Left ventricle myocardium superior (tissue), 1 donor: ENCODE measurements at places on chromosomes 3 and 15. TPM values are rescaled to one million over a fixed set of nuclear protein-coding genes. Genes with fewer than 3 reads are reported as not detected.

DNA sequence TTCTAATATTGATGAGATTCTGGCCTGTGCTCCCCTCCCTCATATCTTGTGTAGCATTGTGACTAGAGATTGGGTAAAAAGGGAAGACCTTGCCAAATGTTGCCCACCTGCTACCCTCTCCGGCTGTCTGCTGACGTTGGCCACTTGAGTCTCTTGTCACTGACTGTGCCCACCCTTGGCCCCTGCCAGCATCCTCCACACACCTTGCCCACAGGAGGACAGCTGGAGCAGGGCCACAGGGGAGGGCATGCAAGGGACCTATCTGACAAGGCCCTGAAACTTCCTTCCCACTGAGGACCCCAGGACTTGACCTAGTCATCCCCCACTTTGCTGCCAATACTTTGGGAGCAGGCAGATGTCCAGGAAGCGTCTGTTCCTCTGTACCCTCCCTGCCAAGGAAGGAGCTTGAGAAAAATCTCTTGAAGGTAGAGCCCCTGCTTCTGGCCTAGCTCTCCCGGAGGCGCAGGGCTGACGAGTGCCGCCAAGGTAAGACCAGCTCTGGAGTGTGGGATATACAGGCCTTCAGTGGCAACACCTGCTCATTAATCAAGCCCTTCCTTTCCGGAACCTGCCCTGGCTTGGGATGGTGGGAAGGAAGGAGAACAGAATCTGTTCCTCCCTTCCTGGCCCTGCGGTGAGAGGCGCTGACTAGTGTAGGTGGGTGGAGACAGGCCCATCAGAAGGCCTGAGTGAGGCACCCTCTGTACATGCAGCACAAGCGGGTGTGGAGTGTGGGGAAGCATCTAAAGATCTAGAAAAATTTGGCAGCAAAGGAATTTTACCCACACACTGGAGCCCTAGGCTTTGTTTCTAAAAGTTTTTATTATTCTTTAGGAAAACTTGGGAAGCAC lies 4.9 kb upstream of the PAK6 start:
- DNase-seq = no peak

- no peak for DNase-seq
Measured at GRCh38 chr3:5498981-5499380, 311.5 kb downstream of the EDEM1 start.

DNA sequence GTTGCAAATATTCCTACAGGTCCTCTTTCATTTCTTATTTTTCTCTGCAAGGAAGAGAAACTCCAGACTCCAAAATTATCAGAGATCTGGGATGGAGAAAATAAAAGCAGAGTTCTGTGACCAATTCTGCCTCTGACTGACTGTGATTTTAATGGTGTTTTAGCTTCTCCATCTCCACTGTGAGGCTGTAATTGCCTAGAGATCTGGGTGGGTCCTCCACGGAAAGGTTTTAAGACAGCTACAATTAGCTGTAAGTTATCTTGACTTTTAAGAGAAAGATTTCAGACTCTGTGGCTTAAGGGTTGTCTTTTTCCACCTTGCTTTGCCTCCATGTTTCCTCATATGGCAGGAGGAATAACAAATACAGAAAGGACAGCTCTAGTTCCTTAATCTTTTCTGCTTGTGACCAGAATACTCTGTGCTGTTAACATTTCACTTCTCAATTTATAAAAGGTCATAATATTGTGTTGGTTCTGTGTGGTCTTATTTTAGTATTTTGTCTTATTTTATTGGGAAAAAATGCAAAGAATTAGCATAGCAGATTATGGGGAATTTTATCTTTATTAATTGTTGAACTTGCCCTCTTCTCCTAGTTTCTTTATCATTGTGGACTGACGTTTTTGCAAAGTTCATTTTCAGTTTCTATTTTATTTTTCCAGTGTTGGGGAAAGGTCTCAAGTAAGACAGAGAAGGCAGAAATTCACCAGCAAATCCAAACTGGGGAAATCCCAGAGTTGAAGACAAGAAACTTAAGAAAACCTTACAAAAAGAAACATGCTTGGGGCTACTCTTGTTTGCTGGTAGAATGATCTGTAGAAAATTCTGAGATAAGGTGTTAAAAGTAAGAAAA lies 157.9 kb downstream of the RAP2B start:
- DNase-seq = no peak

DNA sequence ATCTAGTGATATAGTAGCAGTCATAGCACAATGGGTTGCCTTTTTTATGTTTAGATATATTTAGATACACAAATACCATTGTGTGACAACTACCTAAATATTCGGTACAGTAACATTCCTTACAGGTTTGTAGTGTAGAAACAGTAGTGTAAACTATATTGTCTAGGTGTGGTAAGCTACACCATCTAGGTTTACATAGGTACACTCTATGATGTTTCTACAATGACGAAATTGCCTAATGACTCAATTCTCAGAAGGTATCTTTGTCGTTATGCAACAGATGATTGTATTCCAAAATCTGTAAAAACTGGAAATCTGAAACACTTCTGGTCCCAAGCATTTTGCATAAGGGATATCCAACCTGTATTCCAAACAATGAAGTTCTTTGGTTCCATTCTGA lies 24.3 kb downstream of the PLOD2 start:
- no peak for DNase-seq

DNA sequence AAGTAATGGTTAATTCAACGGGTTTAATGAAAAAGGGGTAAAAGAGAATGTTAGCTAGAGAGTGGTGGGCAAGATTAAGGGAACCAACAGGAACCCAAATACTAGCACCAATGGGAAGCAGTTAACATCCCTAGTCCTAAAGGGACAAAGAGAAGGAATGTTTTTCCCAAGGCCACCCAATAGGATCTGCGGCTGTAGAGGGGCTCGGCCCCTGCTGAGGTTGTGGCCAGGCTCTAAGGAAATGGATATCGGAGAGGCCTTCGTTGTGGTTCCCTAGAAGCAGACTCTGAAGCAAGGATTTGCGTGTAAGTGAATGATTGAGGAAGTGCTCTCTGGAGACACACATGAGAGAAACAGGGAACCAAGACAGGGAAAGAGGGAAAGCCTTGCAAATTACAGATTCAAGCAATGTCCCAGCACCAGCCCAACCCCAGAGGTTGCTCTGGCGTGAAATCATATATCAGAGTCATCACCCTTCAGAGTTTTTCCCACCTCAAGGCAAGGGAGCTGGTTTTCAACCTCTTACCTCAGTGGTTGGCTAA lies 83.6 kb upstream of the TNIK start:
- DNase-seq = no peak

- no peak for DNase-seq
Measured at GRCh38 chr3:55333046-55333445, 154.1 kb downstream of the WNT5A start.

DNA sequence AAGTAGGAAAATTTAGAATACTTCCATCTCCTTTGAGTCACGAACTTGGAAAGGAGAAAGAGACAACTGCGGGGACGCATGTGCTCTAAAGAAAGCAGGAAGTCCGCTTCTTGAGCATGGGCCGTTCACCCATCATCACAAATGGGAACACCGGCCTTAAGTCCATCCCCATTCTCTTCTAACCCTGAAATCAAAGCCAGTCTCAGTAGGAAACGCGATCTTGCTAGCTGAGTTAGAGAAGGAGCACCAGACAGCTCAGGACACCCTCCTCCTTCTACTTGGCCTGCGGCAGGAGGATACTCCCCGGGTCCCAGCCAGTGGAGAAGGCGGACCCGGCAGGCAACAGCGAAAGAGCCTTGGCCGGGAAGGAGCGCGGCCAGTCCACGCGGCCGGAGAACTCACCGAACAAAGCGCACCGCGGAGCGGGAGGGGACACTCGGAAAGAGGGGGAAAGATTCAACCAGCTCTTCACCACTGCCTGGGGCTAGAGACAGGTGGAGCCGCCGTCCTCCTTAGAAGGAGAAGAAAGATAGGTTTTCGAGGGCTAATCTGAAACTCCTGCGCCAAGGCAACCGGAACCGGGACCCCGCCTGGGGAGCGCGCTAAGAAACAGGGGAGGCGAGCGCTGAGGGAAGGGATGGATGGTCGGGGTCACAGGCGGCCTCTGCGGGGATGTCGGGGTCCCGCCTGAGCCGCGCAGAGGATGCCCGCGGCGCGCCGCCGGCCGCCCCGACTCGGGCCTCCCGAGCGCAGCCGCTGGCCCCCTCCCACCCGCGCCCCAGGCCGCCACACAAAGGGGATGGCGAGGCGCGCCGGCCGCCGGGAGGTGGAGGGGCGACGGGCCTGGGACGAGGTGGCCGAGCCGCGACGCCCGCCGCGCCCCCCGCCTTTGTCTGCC lies 818 bp downstream of the SLC4A7 start:
- DNase-seq = peak; percentile 71

DNA sequence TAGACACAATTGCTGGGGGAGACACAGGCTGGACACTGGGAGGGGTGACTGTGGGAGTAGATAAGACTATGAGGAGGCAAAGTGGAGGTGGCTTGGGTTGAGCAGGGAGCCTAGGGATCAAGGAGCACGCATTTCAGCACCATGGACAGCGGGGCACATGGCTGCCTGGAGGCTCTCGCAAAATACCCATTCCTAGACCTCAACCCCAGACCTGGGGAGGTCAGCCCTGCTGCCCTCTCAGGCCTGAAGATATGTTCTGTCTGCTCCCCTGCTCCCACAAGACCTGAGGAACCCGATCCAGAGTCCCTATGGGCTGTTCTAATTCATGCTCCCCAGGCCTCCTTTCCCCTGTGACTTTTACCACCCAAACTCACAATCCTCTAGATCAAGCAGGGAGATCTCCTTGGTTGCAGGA lies 16.0 kb upstream of the CPEB1 start:
- peak; percentile 66 for DNase-seq

DNA sequence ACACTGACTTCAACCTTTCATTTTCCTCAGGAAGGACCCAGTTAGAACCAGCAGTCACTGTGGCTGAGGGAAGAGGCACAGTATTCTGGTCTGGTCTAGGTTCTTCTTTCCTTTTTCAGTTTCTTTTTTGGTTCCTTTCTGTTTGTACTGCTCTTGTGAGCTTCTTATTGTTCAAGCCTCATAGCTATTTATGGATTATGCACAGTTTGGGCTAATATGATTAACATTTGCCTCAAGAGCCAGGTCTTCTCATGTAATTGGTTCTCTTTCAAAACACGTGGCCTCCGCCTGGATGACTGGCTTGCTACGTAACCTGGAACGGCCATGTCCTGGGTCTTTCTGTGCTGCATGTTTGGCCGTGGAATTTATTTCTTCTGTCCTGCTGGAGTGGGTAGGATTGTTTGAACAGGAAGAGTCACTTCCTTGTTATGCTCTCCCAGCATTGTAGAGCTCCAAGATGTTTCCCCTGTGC lies 43.3 kb downstream of the RBMS3 start:
- DNase-seq = peak; percentile 34

GRCh38 chr3:194570898-194571297 lies 62.3 kb downstream of the TMEM44 start:
- DNase-seq = no peak

DNA sequence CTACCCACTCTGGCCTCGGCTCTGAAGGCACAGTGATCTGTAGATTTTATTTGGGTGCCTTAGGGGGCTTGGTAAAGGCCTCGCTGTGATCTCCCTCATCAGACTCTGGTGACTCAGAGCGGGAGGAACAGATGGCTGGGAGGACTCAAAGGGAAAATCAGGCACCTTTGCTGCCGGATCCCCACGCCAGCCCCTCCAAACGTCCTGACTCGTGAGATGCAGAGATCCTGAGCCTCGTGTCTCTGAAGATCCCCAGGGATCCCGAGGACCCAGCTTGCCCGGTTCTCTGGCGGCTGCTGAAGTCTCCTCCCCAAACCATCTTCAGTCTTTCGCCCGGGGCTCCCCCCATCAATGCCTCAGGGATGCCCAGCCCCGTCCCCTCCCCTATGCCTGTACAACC lies 32.8 kb downstream of the MUC20 start:
- DNase-seq = no peak

- DNase-seq = peak; percentile 63
Measured at GRCh38 chr15:63833021-63833696, 589 bp downstream of the HERC1 start.

GRCh38 chr3:32412887-32413286 lies 21.2 kb downstream of the CMTM7 start:
- DNase-seq = no peak

GRCh38 chr3:44648564-44649229 lies at the start of gene ZNF35:
TSS of gene ZNF35 (plus strand) at chr3:44648732. CDS start at chr3:44651068, 2,336 bp downstream.
- peak; percentile 81 for DNase-seq

DNA sequence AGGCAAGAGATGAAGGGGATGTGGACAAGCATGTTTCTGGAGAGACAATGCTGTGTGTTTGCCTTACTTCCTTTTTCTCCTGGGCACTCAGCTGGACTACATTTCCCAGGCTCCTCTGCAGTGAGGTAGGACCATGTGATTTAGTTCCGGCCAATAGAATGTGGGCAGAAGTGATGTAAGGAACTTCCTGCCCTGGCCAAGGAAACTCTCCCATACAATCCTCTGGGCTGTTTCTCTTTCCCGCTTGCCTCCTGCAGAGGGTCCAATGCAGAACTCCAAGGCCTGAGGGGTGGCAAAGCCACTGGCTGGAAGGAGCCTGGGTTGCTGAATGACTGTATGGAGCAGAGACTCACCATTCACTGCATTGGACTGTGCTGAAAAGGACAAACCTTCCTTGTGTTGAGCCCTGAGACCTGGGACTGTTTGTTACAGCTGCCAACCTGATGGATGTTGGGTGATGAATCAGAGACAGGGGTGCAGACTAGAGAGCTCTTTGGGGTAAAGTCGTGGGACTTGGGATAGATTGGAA lies 82.7 kb upstream of the SLC6A6 start:
- DNase-seq = no peak

- no peak for DNase-seq
Measured at GRCh38 chr3:183782576-183783276, 42.7 kb downstream of the MAP6D1 start.

- no peak for DNase-seq
Measured at GRCh38 chr3:106013971-106014370, 145.2 kb upstream of the CBLB start.

GRCh38 chr3:166388321-166388720 lies 551.1 kb upstream of the BCHE start:
- DNase-seq = no peak

DNA sequence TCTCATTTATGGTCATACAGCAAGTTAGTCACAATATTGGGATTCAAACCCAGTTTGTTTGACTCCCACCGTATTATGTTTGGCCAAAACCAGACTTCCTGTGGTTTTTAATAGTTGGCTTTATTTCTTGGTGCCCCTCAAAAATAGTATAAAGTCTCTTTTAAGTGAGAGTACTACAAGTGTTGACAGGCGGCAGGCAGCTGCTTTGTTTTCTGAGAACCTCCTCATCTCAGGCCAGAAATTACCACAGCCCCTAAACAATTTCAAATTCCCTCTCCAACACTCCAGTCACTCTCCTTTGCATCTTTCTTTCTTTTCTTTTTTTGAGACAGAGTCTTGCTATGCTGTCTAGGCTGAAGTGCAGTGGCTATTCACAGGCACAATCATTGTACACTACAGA lies 121.5 kb downstream of the POLR2M start:
- DNase-seq = no peak

GRCh38 chr3:49601358-49602048 lies 47.2 kb downstream of the BSN start:
- no peak for DNase-seq

- no peak for DNase-seq
Measured at GRCh38 chr3:10973046-10973595, 19.4 kb upstream of the SLC6A1 start.

LRRC49 gene
- total RNA-seq = 79.8 TPM

SPESP1 gene
- 4.2 TPM for total RNA-seq

P2RY12 gene
- total RNA-seq = 1.0 TPM

GREM1 gene
- total RNA-seq = 0.52 TPM

KLHL40 gene
- 0.12 TPM for total RNA-seq

GOLGA6L10 gene
- total RNA-seq = 0.07 TPM

SHC4 gene
- 2.4 TPM for total RNA-seq
